ENCODE measurements at places on chromosomes 12 and 14. TPM values are rescaled to one million over a fixed set of nuclear protein-coding genes. Genes with fewer than 3 reads are reported as not detected.

PDE3A gene
- 0.99 TPM for polyA plus RNA-seq

PRKD1 gene
- polyA plus RNA-seq, result 0.65 TPM

RAD51AP1 gene
- 0.48 TPM for polyA plus RNA-seq

NTN4 gene
- 2.9 TPM for polyA plus RNA-seq

GLI1 gene
- 0.34 TPM for polyA plus RNA-seq

TRAFD1 gene
- polyA plus RNA-seq, result 5.0 TPM

DCN gene
- 227 TPM for polyA plus RNA-seq

HOTAIR gene
- 0.25 TPM for polyA plus RNA-seq

PTCSC3 gene
- not detected for polyA plus RNA-seq

TMEM229B gene
- 0.52 TPM for polyA plus RNA-seq

OR4E2 gene
- not detected for polyA plus RNA-seq

DNAL1 gene
- polyA plus RNA-seq, result 6.0 TPM

CD69 gene
- 0.13 TPM for polyA plus RNA-seq

RAD9B gene
- 2.6 TPM for polyA plus RNA-seq

NR4A1 gene
- polyA plus RNA-seq, result 35.5 TPM

All from psoas muscle (tissue), 8 donors.